NCI-H510A (cell line): ENCODE measurements at places on chromosomes 6 and 20.
A peak's percentile ranks its signal among the peaks of the same experiment; 100 is the strongest.

DNA sequence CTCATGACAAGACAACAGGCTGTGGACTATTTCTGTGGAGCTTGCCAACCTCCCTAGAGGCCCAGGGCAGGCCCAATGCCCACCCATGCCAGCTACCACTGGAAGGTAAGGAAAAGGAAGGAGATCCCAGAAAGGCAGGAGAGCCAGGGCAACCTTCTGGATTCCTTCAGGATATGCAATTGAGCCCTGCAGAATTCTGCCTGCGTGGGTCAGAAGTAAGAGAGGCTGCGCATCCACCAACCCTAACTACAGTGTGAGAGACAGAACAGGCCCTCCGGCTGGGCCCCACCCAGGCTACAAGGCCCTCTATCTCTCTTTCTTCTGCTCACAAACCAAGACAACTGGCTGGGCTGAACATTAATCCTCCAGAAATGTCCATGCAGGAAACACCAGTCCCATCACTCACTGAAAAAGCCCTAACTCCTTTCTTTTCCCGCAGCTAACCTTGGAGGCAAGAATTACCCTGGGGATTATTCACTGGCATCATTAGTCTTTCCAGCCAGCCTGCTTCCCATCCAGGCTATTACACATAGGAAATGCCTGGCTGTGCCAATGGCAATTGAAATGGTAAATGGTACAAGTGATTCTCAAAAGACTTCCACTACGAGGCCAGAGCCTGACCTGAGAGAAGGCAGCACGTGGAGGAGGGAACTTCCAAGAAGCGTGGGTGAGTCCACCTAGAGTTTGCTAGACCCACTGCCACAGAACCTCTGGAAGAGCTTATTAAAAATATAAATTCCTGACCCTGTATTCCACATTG lies 15.2 kb downstream of the MAP1LC3A start:
- DNase-seq, result no peak

- peak; percentile 36 for DNase-seq
Measured at GRCh38 chr6:44221291-44221960, 2.0 kb upstream of the SLC29A1 start.

- DNase-seq, result no peak
Measured at GRCh38 chr6:69391106-69391505, 405.7 kb downstream of the LMBRD1 start.

- DNase-seq, result no peak
Measured at GRCh38 chr20:24016607-24017457, 28.3 kb upstream of the GGTLC1 start.

DNA sequence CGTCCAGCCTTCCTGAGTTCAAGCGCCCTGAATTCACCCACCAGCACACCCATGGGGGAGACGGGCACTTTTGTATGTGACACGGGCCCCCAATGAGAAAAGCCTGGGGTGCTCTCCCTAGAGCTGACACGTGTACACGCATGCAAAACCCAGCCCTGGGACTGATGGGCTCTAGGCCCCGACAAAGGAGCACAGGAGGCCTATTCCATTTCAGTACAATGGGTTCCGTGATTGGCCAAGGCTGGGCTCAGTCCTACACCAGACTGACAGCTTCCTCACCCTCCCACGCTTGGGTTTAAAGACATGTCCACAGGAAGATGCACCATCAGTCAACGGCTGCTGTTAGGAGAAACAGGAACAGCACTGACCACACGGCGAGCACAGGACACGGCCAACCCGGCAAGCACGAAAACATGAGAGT lies 8.8 kb downstream of the ZBTB46 start:
- DNase-seq, result no peak

DNA sequence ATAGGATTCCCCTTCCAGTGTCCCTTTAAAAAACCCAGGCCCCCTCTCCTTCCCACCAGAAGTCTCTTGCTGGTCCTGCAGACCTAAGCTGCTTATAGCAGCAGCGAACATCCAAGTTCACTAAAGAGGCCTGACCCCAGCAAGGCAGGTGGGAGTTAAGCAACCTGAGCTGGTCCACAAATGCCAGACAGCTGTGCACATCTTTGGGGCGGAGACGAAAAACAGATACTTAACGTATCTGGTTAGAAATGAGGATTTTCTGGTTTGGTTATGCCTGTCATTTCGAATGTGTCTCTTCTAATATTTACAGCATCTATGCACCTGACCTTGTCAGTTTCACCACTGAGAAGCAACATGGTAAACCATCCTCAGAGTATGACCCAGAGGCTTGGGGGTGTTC lies 87.8 kb downstream of the SLC2A10 start:
- no peak for DNase-seq

GRCh38 chr6:74408844-74409243 lies 712.8 kb downstream of the CD109 start:
- no peak for DNase-seq

- DNase-seq, result peak; percentile 81
Measured at GRCh38 chr6:167750956-167751358, 75.8 kb upstream of the AFDN start.

GRCh38 chr20:39268981-39269461 lies 306.9 kb downstream of the DHX35 start:
- DNase-seq, result no peak

GRCh38 chr6:33865478-33866077 lies 61.8 kb upstream of the MLN start:
- DNase-seq, result no peak

- no peak for DNase-seq
Measured at GRCh38 chr20:63346131-63347080, 14.7 kb downstream of the CHRNA4 start.

DNA sequence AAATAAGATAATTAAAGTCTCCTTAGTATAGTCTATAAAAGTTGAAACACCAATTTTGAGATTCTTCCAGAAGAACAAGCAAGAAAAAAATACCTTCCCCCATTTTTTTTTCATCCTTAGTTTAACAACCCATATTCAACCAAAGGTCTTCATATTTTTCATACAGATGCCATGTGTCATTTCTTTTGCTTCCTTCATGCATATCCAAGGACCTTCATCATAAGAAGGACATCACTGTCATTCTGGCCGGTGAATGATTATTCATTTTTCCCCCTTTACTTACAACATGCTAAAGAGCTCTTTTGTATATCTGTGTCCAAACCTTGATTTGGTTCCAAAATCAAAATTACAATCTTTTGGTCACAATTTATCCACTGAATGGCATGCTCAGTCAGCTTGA lies 21.3 kb upstream of the CLIC5 start:
- no peak for DNase-seq

- DNase-seq, result no peak
Measured at GRCh38 chr6:158677906-158678578, 28.2 kb downstream of the SYTL3 start.

GRCh38 chr20:37845241-37845681 lies 57.7 kb upstream of the VSTM2L start:
- no peak for DNase-seq
